ENCODE measurements at places on chromosomes 5 and 9.

- no peak for DNase-seq
Measured at GRCh38 chr9:6870650-6871477, 113.1 kb downstream of the KDM4C start.

GRCh38 chr9:87653941-87654340 lies 72.0 kb upstream of the CTSL start:
- no peak for DNase-seq

- no peak for DNase-seq
Measured at GRCh38 chr5:142314606-142315005, 10.2 kb downstream of the SPRY4 start.

- DNase-seq = no peak
Measured at GRCh38 chr9:136688274-136689107, 1.2 kb upstream of the AGPAT2 start.

DNA sequence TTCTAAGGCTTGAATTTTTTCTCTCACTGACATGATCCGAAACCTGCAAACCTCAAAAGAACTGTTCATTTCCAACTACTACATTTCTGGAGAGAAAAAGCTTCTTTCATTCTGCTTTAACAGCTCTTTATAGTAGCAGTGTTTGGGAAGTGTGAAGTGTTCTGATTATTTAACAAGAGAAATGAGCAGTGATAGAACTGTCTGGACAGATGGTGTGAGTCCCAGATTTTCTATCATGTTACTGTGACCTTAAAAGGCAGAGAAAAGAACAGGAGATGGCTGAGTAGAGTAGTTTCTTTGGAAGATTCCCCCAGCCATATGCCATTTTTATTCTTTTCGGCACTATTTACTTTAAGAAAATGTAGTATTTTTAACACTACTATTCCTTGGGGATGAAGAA lies 41.3 kb upstream of the TAL2 start:
- DNase-seq = no peak

GRCh38 chr5:159416438-159416837 lies 86.2 kb upstream of the IL12B start:
- DNase-seq = no peak

- no peak for DNase-seq
Measured at GRCh38 chr9:75418518-75418917, 330.2 kb downstream of the OSTF1 start.

Measured in spleen (tissue), 13 donors.